ENCODE measurements at places on chromosomes 13 and 19. TPM values are rescaled to one million over a fixed set of nuclear protein-coding genes. Genes with fewer than 3 reads are reported as not detected.

- DNase-seq: no peak
Measured at GRCh38 chr19:58328999-58329398, 2.2 kb downstream of the ZSCAN22 start.

The TICAM1 gene
- polyA plus RNA-seq: 19.9 TPM

- no peak for DNase-seq
Measured at GRCh38 chr13:61413572-61414535, 1.8 kb downstream of the PCDH20 start.

DNA sequence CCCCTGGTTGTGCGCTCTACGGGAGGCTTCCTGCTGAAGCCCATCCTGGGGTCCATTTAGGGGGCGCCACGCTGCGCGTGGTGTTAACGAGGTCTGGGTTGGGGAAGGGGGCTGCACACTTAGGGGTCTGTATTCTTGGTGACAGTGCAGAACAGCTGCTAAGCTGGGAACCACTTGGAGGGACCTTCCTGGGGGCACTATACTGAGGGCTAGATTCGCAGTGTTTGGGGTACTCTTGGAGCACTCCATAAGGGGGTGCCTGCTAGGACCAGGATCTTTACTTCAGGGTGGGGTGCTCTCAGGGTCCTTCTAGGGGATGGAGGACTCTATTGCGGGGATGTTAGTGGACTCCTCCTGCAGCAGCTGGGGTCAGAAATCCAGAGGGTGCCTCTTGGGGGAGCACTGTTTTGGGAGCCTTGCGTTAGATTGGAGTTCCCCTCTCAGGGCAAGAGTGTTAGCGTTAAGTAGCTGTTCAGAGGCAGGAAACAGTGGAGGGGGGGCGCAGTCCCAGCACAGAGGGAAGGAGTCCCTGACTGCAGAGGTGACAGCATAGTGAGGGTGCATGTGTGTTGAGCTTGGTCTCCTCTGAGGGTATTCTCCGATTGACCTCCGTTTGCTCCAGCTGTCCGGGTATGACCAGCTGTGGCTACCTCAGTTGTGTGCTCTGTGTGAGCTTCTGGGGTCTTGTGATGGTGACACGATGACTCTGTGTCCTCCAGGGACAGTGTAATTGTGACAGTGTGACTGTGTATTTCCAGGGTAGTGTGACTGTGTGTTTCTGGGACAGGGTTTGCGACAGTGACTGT is 1.1 kb downstream of the PDE4A start:
- no peak for DNase-seq

- DNase-seq: peak; percentile 23
Measured at GRCh38 chr13:47459512-47459911, 541.6 kb downstream of the SUCLA2 start.

Measured in GM23248 (cell line).